ENCODE measurements at places on chromosomes 1 and 21.
A peak's percentile ranks its signal among the peaks of the same experiment; 100 is the strongest.

DNA sequence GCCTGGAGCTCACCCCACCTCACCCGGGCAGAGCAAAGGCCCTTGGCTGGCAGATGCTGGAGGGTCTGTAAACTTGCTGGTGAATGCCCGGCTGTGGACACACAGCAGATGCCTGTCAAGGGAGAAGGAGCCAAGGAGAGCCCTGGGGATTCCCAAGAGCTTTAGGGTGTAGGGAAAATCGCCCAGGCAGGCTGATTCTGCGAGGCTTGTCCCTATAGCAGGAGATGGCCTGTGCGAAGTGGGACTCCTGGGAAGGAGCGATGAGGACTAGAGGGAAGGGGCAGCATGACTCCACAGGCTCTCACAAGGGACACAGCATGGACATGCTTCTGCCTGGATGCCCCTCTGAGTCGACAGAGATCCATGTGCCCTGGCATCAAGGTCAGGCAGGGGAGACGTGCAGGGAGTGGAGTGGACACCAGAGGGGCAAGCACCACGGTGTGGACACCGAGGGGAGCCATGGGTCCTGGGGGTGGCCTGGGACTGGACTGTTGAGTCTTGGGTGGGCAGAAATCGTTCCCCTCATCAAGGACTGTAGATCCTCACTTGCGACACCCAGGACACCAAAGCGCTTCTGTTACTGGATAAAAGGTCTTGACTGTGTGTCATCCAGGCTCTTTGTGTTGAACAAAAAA lies 71.4 kb upstream of the ABCG1 start:
- DNase-seq = no peak

DNA sequence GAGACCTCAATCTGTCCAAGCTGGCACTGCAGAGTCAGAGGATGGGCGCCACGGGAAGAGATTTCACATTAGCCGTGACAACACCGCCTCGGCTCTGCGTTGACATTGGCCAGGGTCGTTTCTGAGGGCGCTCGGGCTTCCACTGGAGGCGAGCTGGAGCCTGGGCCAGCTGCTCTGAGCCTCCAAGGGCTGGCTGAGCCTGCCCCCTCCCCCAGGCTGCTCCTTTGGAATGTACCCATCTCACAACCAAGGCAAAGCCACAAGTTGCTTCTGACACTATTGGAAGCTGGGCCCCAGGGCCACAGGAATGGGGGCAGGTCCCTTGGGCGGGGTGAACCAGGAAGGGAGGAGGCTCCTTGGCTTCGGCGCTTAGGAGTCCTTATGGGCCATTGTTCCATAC lies 12.7 kb downstream of the GPR3 start:
- no peak for DNase-seq

GRCh38 chr1:15736038-15736891 lies at the start of gene SLC25A34:
SLC25A34 (plus strand) TSS chr1:15736258; CDS start chr1:15736486, 228 bp downstream.
- no peak for DNase-seq

DNA sequence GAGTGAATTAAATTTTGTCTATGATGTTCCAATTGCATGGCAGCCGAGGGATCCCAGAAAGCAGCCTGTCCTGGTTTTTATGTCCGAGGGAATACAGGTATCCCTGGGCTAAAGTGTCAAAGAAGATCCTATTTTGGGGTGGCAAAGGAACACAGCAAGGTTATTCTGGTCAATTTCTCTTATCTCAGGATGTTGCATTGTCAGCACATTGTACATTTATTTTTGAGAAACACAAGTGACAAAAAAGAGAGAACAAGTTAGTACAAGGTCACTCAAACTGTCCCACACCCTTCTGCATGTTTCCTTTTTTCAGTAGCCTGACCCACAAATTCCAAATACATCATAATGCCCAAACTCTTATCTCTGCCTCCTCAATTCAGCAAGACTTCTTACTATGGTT lies 17.7 kb downstream of the RGS18 start:
- no peak for DNase-seq

- peak; percentile 70 for DNase-seq
These were observed at the start of gene RGS5 for GRCh38 chr1:163202833-163203451. RGS5 (minus strand) TSS chr1:163202916; CDS start chr1:163202835, 81 bp downstream.

- no peak for DNase-seq
These were observed 161.1 kb downstream of the ZBTB18 start for GRCh38 chr1:244212219-244212618.

DNA sequence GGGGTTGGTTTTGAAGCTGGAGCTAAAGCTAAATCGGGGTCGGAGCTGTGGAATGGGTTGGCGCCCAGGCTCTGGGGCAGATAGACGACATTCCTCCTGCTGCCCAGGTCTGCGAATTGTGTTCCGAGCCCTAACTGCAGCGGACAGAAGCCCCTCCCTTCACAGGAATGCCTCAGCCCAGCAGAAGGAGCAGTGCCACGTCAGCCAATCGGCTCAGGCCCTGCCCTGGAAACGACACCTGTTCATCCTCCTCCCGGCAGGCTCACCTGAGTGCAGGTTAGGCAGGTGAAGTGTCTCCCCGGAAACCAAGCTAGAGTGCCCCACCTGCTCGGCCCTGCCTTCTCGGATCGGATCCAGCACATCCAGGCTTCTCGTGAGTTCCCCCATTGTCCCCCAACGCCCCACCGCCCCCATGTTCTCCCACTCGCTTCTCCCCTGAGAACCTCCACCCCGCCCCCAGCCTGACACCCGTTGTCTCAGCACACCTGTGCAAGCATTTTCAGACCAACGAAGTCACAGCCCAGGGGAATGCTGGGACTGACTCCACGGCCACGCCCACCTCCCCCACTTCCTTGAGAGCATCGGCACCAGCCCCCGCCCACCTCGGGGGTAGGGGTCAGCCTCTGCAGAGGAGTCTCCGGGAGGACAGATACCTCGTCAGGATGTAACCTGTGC lies 775 bp downstream of the TMEM125 start:
- no peak for DNase-seq

GRCh38 chr1:184970691-184971161 lies 3.6 kb downstream of the NIBAN1 start:
- DNase-seq = peak; percentile 35

DNA sequence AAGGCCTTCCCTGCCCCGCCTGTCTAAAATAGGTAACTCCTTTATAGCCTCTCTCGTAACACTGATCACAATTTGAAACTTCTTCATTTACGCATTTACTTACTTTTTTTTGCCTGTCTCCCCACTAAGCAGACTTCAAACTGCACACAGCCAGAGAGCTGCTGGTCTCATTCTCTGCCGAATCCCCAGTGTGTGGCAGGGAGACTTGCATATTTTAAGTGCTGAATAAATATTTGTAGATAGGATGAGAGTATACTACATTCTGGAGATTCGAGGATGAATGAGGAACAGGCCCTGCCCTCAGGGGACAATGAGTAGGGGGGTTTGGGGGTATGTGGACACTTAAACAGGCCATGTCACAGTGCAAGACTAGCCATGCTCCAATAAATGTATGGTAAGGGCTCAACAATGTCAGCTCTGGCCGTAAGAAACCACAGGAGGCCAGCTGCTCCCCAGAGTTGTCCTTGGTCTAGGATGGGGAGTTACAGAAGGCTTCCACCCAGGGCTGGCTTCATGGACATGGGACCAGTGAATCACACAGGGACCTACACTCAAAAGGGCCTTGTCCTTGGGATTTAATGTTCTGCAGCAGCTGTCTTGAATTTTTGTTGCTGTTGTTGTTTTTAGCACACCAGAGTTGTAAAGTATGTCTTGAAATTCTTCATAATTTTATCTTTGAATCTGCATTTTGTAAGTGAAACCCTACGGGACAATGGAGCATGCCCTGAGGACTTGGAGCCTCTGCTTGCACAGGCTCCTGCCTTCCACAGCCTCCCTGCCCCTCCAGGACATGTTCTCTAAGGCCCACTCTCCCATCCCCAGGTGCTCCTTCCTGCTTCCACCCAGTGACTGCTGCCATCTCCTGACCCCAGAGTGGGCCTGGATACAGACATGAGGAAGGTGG lies 8.5 kb downstream of the DIO1 start:
- no peak for DNase-seq

- DNase-seq = peak; percentile 92
These were observed 43.7 kb downstream of the BACH1 start for GRCh38 chr21:29342363-29342957.

- no peak for DNase-seq
These were observed 311 bp downstream of the IRF2BP2 start for GRCh38 chr1:234609691-234610042.

GRCh38 chr21:17795146-17796036 lies 23.8 kb downstream of the C21orf91 start:
- no peak for DNase-seq

DNA sequence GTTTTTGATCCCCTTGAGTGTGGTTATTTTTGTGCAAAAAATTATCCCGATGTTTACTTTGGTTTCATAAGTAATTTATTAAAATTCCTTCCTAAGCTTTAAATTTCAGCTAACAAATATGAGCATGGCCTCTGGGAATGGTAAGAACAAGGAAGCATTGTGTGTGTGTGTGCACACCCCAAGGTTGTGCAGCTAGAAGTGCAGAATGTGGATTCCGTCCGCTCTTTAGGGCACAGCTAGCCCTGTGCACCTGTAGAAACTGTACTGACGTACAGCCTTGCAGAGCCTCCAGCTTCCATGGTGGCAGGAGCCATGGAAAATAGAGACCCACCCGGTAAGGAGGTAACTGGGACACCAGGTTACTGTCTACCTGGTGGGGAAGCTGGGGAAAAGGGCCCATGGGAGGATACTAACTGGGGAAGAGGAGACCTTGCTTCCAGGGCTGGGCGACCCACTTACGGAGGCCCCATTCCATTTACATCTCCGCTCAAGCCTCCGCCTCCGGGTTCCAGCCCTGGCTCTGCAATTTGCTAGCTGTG lies 54.7 kb downstream of the B3GALT5 start:
- no peak for DNase-seq

DNA sequence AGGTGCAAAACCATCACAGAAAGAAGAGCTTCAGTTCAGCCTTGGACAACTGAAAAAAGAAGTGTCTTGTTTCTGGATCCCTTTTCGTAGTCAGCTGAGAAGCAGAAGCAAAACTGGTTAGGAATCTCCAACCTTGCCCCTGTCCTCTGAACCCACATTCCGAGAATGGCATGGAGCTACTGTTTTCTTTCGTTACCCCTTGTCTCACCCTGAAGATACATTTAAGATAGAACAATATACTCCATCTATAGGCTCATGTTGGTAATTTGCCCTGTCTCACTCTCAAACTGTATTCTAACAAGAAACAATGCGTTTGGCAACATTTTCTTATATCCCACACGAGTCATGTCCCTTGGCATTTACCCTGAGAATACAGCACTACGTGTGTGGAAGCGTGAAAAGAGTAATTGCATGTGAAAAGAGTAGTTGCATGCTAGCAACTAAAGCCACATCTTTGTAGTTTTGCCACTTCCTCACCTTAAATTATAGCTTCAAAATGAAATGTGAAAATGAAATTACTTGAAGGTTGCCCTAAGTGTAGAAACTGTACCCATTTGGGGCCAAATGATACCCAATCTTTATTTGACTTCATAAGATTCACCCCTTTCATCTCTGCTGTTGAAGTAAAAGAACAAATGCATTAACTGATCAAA lies 5.3 kb downstream of the SLAMF7 start:
- no peak for DNase-seq

GRCh38 chr1:85867189-85867588 lies 159.0 kb upstream of the ZNHIT6 start:
- no peak for DNase-seq

DNA sequence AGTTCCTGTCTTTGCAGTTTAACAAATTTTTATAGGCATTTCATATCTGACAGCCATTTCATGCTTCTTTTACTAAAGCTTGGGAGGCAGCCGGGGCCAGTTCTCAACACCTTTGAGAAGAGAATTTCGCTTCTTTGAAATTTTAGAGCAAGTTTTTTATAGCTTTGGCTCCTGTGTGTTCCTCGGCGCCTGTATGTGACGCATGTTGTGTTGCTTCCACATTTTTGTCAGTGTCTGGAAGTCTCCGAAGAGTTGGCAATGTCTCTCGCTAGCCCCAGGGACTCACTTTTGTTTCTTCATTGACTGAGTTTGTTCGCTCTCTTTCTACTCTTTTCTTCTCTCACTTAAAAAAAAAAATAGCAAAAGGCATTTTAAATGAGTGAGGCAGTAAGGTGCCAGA lies 386.9 kb upstream of the PLXNA2 start:
- DNase-seq = no peak

- no peak for DNase-seq
These were observed 15.0 kb upstream of the TMEM201 start for GRCh38 chr1:9573723-9574122.

DNA sequence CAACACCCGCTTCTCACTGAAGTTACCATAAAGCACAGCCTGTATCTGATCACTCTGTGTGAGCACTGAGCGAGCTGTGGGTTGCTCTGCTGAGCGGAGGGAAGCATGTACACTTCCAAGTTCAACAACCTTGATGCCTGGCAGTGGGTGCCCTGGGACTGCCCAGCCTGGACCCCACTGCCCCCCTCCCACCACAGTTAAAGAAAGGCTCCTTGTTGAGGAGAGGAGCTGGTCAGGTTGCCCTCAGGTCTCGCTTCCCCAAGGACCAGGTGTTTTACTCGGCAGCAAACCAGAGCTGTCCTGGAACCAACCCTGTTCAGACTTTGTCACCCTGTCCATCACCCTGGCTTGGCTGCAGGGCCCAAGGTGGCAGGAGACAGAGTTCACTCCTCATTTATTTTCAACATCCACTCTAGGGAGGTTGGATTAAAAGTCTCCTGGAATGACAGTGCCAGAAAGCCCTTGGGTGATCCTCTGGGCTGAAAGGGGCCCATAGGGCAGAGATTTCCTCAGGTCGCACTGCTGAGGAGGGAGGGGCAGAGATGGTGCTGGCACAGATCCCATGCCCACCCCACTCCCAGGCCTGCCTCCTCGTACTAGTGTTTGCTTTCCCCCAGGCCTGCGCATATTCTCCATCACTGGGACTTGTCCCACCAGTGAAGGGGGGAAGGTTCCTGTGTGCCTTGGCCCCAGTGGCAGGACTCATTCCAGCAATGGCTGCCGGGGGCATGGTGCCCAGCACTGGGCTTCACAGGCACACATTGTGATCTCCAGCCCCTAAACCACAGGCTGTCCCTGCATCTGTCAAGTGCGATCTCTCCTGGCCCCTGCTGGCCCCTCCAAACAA lies 101.7 kb downstream of the TRABD2B start:
- no peak for DNase-seq

GRCh38 chr1:84478876-84479868 lies at the start of gene RPF1:
RPF1 (plus strand) TSS chr1:84479266; CDS start chr1:84479282, 16 bp downstream.
- peak; percentile 63 for DNase-seq
